ENCODE measurements at places on chromosomes 5 and 9. TPM values are rescaled to one million over a fixed set of nuclear protein-coding genes. Genes with fewer than 3 reads are reported as not detected.

DNA sequence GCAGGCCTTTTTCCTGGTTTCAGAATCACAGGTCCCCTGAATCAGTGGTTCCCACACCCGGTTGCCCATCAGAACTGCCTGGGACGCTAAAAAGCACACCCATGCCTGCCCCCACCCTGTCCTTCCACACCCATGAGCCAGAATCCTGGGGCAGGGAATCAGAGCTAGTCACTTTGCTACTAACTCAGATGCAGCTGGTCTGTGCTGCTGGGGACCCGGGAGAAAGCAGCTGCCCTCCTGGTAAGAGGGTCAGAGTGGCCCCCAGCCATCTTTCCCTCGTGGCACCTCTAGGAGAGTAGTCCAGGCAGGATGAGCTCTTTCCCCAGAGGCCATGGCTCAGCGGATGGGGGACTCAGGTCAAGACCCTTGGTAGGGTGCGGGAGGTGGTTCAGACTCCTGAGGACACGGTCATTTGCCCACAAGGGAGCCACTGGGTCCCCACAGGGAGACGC lies 11.3 kb upstream of the NUP214 start:
- H3K4me3 ChIP-seq: no peak overlapping the region
- H3K27me3 ChIP-seq: peaks cover 6% of the 10 kb centered on the region
- no peaks in the 10 kb centered on the region for H3K36me3 ChIP-seq
- no peak for DNase-seq

GRCh38 chr9:109477258-109478050 lies 20.7 kb downstream of the PTPN3 start:
- H3K4me3 ChIP-seq: no peak overlapping the region
- 0 out of 2 replicates have a peak, but pooled peaks cover 6% of the 10 kb centered on the region for H3K27me3 ChIP-seq
- H3K27ac ChIP-seq: no peak overlapping the region
- H3K4me1 ChIP-seq: no peaks in the 10 kb centered on the region
- peak; percentile 24 for DNase-seq
- no peaks in the 10 kb centered on the region for H3K36me3 ChIP-seq

DNA sequence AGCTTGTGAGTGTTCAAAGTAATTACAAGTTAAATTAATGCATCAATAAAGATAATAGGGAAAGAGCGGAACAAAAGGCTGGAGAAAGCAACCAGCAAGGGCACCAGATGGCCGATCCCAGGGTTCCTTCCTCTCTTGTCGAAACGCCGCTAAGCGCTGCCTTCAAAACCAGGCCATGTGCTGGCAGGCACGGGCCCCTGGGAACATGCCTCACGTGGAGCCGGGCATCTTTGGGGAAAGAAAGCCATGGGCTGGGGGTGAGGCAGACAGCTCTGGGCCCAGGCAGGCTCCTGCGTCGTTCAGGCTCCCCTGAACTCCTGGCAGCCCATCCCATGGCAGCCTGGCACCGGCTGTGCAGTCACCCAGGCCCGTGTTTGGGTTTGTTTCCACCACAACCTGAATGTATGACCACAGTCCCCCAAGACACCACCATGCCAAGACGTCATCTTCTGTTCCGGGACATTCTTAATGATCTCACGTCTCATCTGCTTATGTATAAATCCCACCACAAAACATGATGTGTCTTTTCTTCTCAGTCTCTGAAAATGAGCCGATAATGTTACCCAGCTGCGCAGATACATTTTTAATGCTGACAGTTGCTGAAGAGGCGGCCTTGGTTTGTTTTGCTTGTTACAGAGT lies 110.4 kb upstream of the SARDH start:
- no peaks in the 10 kb centered on the region for H3K36me3 ChIP-seq
- no peak for DNase-seq
- H3K4me3 ChIP-seq: no peak overlapping the region
- H3K4me1 ChIP-seq: no peaks in the 10 kb centered on the region

GRCh38 chr9:77013932-77014596 lies 5.4 kb upstream of the FOXB2 start:
- no peaks in the 10 kb centered on the region for H3K4me1 ChIP-seq
- H3K36me3 ChIP-seq: no peaks in the 10 kb centered on the region
- H3K27ac ChIP-seq: no peak overlapping the region
- peaks cover 23% of the 10 kb centered on the region for H3K27me3 ChIP-seq
- no peak for DNase-seq

Gene HTR4
- not detected for total RNA-seq
